ENCODE measurements at places on chromosomes 13 and 19.
A peak's percentile ranks its signal among the peaks of the same experiment; 100 is the strongest.

- H3K4me3 ChIP-seq = no peak overlapping the region
- peaks cover 46% of the 10 kb centered on the region for H3K27me3 ChIP-seq
Measured at GRCh38 chr19:50906217-50906616, 5.0 kb downstream of the KLK4 start.

GRCh38 chr19:39823686-39824085 lies 10.3 kb downstream of the DYRK1B start:
- peaks cover 14% of the 10 kb centered on the region for H3K36me3 ChIP-seq
- H3K27me3 ChIP-seq = no peaks in the 10 kb centered on the region

DNA sequence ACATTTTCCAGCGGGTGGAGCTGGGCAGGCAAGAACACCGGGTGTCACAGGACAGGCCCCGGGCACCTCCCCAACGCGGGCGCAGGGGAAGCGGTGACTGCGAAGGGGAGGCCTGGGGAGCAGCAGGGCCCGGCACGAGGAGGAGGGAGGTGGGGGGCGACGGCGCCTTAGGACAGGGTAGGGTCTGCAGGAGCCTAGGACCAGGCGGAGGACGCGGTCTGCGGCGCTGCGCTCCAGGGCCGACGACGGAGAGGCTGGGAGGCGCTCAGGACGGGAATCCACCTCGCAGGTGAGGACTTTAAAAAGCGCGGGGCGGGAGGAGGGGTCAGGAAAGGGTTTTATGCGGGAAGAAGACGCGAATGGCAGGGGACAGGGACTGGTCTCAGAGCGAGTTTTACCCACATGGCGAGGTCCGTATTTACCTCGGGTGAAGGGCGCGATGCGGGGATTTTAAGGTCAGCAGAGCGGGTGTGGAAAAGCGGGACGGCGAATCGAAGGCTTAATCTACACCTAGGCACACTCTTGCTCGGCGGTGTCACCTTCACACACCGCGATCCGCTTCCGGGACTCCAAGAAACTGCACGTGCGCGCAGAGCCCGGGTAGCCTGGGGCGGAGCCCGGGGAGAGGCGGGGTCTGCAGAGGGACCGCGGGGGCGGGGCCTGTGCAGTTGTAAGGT lies 13.5 kb downstream of the ERVV-2 start:
- H3K36me3 ChIP-seq = peaks cover 8% of the 10 kb centered on the region
- DNase-seq = peak; percentile 50
- H3K4me3 ChIP-seq = peak overlapping the region; percentile 57
- peaks cover 8% of the 10 kb centered on the region for H3K27me3 ChIP-seq

GRCh38 chr13:20127562-20128458 lies 33.0 kb downstream of the GJA3 start:
- peak; percentile 77 for DNase-seq
- peaks cover 36% of the 10 kb centered on the region for H3K27me3 ChIP-seq
- peaks cover 1% of the 10 kb centered on the region for H3K4me1 ChIP-seq
- no peaks in the 10 kb centered on the region for H3K36me3 ChIP-seq
- peak overlapping the region; percentile 70 for H3K4me3 ChIP-seq

GRCh38 chr19:2255112-2255845 lies 938 bp downstream of the JSRP1 start:
- H3K36me3 ChIP-seq = no peaks in the 10 kb centered on the region
- peaks cover 14% of the 10 kb centered on the region for H3K4me1 ChIP-seq
- no peak overlapping the region for H3K27ac ChIP-seq
- H3K4me3 ChIP-seq = no peak overlapping the region
- no peak for DNase-seq

GRCh38 chr19:6744381-6745301 lies 5.2 kb downstream of the TRIP10 start:
- no peak for DNase-seq
- no peaks in the 10 kb centered on the region for H3K27me3 ChIP-seq
- peaks cover 16% of the 10 kb centered on the region for H3K36me3 ChIP-seq
- no peak overlapping the region for H3K27ac ChIP-seq
- H3K4me1 ChIP-seq = peaks cover 3% of the 10 kb centered on the region
- H3K4me3 ChIP-seq = no peak overlapping the region

- H3K27ac ChIP-seq = no peak overlapping the region
- H3K4me1 ChIP-seq = peaks cover 17% of the 10 kb centered on the region
- no peak overlapping the region for H3K4me3 ChIP-seq
Measured at GRCh38 chr13:46679369-46680120, 117.4 kb downstream of the ESD start.

- H3K27ac ChIP-seq = no peak overlapping the region
- H3K4me3 ChIP-seq = no peak overlapping the region
- H3K4me1 ChIP-seq = peaks cover 9% of the 10 kb centered on the region
- peaks cover 12% of the 10 kb centered on the region for H3K27me3 ChIP-seq
Measured at GRCh38 chr19:7247155-7247554, 47.1 kb downstream of the INSR start.
